HTR-8/SVneo (cell line): ENCODE measurements at places on chromosomes 1 and 21.

DNA sequence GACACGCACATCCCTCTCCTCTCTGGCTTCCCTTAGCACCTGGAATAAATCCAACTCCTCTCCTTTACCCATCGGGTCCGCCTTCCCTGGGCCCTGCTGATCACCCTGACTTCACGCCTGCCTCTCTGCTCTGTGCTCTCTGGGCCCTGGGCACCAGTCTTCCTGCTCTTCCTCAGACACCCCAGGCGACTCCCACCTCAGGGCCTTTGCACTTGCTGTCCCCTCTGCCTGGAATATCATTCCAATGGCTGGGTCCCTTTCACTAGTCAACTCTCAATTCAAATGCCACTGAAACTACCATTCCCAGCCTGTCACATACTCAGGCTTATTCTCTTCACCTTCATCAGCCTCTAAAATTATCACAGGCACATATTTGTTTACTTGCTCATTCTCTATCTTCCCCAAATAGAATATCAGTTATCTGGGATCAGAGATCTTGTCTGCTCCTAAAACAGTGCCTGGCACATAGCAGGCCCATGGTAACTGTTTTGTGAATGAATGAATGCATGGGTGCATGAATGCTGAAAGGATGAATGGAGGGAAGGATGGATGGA lies 27.2 kb upstream of the SELENON start:
- DNase-seq, result no peak

GRCh38 chr1:32706491-32706890 lies 3.9 kb upstream of the SYNC start:
- DNase-seq, result no peak

DNA sequence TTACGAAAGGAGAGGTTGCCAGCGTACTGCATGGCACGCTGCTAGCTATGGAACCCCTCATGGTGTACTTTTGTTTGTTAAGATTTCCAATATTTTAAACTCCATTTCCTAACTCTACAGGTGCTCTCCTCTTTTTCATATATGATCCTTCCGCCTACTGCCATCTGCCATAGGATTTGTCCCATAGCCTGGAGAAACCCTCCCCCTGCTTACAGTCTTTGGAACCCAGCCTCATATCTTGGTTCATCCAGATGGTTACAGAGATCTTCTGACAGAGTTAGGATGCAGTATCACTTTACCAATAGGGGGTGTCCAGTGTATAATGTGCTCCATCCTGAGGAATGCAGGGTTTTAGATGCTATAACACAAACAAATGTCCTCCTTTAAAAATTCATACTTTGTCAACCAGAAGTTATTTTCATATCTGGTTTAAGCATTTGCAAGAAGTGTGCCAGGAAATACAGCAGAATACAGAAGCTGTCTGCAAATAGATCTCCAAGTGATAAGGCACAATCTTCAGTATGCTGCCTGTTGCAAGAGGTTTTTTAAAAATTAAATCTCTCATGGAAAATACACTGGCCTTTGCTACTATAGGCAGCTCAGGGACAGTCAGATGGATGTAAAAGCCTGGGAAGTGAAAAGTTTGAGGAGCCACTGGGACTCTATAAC lies 377.8 kb downstream of the KCNH1 start:
- DNase-seq, result no peak

DNA sequence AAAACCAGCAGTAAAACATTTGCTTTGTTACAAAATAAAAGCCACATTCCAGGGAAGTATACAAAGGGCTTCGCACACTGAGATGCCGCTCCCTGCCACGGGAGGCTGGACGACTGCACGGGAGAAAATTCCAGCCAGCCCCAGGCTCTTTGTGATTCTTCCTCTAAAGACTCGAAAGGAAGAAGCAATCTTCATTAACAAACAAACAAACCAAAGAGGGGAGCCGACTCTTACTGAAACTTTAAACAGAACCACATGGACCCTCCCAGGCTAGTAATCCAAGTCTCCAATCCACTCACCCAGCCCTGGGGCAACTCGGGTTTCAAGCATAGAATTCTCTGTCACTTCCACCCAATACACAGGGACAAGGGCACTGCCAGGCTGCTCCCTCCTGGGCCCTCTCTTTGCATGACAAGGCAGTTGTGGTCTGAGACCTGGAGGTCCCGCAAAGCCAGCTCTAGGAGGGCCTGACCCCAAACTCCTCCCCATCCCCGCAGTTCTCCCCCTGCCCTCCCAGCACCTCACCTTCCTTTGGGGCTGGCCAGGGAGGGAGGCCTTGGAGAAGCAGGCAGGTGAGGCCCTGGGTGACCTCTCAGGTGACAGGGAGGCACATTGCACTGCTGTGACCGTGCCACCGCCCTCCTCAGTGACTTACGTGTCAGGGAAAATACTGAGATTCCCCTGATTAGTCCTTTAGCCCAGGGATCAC lies 26.6 kb upstream of the COL18A1 start:
- no peak for DNase-seq

DNA sequence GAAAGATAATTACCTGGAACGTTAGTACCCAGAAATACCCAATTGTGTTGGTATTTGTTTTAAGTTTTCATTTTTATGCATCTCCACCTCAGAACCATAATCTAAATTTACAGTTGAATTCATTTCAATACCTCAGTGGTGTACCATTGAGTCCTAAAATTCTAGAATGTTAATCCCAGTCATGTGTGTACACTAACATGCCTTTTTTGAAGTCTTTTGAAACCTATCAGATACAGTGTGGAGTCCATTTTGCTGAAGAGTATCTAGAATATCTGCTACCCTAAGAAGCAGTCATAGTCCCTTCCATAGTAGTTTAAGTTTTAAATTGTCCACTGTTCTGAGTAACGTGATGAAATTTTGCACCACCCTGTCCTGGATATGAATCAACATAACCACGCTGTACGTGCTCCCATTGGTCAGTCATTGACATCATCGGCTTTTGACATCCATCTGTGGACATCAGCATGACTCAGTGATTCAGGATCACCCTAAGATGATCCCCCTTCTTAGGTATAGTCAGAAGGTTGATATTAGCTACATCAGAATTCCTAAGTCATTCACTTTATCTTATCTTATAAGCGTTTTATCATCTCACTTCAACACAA lies 7.5 kb upstream of the ASH1L start:
- DNase-seq, result no peak

DNA sequence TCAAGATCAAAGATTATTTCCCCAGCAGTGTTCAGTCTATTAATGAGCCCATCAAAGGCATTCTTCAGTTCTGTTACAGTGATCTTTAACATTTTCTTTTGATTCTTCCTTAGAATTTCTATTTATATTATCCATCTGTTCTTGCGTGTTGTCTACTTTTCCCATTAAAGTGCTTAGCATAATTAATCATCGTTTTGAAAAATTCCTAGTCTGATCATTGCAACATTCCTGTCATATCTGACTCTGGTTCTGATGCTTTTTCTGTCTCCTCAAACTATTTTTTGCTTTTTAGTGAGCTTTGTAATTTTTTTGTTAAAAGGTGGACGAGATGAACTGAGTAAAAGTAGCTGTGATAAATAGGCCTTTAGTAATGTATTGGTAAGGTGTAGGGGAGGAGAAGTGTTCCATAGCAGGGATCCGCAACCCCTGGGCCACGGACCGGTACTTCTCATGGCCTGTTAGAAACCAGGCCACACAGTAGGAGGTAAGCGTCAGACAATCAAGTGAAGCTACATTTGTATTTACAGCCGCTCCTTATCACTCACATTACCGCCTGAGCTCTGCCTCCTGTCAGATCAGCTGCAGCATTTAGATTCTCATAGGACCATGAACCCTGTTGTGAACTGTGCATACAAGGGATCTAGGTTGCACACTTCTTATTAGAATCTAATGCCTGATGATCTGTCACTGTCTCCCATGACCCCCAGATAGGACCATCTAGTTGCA lies 163.3 kb downstream of the PIK3R3 start:
- DNase-seq, result no peak

DNA sequence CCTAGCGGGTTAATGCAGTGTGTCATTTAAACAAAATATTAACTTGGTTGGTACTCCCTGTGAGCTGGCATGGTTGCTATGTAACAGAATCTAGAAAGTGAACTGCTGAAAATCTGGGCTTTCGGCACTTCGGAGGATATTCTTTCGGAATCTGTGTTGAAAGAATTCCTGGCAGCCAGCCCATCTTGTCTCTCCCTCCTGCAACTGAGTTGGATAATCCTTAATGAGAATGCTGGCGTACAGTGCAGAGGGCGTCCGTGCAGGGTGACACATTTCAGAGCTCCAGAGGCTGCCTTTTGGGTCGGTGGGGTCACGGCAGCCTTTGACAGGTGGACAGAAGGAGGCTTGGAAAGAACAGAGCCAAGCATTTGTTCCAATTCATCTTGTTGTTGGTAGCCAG lies 3.7 kb downstream of the KAZN start:
- no peak for DNase-seq

GRCh38 chr1:244316986-244317655 lies 134.6 kb downstream of the ADSS2 start:
- DNase-seq, result no peak

DNA sequence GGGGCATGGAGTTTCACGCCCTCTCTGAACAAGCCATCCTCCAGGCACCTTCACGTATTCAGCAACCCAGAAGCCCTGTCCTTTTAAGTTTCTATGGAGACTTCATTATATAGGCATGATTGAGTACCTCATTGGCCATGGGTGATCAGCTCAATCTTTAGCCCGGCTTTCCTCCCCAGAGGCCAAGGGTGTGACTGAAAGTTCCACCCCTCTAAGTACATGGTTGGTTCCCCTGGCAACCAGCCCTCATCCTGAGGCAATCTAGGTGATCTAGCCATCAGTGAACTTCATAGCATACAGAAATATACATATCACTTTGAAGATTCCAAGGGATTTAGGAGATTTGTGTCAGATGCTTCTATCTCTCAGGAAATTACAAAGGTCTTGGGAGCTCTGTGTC lies 21.3 kb upstream of the DHX9 start:
- DNase-seq, result no peak

DNA sequence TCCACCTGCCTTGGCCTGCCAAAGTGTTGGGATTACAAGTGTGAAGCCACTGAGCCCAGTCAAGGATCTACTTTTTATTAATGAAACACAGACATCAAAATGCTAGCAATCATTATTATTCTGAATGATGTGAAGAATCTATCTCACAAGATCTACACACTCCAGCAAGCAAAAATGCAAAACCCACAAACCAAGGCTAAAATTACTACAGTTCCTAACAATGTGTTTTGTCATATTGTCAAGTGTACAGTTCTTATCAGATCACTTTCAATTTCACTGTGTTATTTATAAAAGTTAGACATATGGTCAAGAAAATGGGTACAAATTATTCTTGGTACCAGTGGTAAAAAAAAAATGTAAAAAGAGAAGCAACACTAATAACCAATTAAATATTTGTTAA lies 61.3 kb upstream of the SDC3 start:
- no peak for DNase-seq

DNA sequence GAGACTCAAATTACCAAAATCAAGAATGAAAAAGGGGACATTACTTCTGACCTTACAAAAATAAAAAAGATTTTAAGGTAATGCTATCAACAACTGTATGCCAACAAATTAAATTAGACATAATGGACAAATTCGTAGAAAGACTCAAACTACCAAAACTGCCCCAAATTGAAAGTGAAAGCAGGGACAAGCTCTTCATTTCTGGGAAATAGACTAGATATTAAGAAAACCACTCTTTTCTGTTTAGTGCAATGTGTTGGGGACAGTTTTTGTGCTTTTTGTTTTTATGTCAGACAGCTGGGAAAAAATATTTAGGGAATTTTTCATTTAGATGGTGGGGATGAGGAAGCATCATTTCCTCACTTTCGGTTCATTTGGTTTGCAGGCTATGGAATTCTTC lies 4.9 kb upstream of the GBP1 start:
- DNase-seq, result no peak

- no peak for DNase-seq
These were observed 70.0 kb upstream of the C21orf91 start for GRCh38 chr21:17889171-17889570.

DNA sequence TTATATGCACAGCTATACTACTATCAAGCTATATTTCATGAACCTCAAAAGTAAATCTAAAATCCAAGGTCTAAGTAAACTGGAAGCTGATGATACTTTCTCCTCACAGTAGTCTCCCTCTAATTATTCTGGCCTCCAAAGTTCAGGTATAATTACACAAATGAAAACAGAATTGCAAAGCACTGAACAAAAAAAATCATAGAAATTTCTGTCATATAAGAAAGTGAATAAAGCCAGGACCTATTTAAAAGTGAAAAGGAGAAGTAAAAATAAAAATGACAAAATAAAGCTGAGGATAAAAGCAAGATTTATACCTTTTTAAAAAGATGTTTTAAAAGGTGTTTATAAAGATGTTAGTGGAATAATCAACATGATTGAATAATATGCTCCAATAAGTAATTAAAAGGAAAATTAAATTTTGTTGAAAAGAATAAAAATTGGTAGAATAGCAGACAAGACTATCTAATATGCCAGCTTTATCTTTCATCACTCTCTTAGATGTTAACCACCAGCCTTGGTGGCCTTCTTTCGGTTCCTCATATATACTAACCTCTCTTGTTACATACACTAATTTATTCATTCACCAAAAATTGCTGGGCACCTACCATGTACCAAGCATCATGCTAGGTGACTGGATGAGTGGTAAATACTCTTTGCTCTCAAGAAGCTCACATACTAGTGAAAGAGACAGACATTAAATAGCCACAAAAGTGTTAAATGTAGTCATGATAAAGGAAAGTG lies 25.1 kb downstream of the SHCBP1L start:
- DNase-seq, result no peak

DNA sequence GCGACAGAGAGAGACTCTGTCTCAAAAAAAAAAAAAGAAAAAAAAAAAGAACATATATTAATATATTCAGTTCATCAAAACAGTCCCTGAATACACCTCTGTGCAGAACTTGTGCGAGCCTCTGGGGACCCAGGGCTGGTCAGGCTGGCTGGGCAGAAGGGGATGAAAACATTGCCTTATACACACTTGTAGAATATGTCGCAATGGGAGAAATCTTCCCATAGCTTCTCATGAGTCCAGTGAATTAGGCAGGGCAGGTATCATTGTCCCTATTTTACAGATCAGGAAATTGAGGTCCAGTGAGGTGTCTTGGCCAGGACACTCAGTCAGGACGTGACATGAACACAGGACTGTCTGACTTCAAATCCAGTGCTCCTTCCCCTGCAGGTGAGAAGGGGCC lies 12.6 kb upstream of the WNT4 start:
- DNase-seq, result no peak

DNA sequence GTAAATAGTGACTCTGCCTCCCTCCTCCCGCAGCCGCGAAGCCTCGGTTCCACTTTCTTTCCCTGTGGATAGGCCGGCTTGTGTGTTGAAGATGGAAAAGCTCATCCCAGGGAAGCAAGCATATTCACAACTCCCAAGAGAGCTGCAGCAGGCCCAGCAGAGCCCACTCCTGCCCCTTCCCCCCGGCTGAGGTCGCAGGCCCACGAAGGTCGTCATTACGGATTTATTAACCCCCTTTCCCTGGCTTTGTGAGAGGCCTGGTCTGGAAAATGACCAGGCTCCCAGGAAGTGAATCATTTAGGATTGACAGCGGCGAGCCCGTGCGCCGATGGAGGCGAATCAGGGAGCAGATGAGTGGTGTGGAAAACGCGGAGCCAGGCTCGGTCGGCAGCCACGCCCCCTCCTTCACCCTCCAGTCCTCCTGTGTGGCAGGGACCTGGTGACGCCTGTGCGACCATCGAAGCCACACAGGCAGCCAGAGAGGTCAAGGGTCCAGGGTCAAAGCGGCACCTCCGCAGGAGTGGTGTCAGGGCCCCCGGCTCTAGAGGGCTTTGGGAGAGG lies 93.4 kb downstream of the PRDM16 start:
- no peak for DNase-seq

GRCh38 chr1:19743793-19744192 lies 55.9 kb downstream of the TMCO4 start:
- DNase-seq, result no peak

- peak; percentile 68 for DNase-seq
These were observed at the start of gene GNG12 for GRCh38 chr1:67832737-67833601. Gene GNG12, minus strand, starts transcription at chr1:67833467. Its CDS starts 125,781 bp downstream, at chr1:67707686.
